ENCODE measurements at places on chromosomes 1 and 21.
A peak's percentile ranks its signal among the peaks of the same experiment; 100 is the strongest.

GRCh38 chr1:27122652-27123051 is 32.3 kb downstream of the SLC9A1 start:
- DNase-seq, result no peak

GRCh38 chr1:87144316-87144895 is 184.3 kb upstream of the LMO4 start:
- no peak for DNase-seq

GRCh38 chr1:207259391-207259790 is 62.1 kb upstream of the CD55 start:
- no peak for DNase-seq

DNA sequence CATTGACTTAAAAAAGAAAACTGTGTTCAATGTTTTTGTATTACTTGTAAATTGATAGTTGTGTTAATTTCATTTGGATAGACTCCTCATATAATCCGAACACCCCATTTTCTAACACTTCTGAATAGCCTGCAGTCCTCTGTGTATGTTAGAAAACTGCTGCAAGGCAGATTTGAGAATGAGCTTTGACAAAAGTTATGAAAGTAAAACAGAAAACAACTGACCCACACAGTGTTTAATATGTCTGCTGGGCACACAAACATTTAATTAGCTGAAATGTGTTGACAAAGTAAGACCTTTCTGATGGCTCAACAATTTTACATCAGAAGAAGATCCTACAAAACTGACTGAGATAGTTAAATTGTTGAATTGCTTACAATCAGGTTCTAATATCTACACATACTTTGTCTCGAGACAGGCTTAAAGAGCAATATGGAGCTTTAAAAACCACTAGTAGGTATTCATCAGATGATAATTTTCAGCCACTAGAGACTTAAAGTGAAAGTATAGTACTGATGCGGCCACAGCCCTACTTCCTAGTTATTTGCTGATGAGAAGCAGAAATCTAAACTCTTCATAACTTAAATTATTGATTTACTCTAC is 40.0 kb upstream of the PRMT6 start:
- no peak for DNase-seq

DNA sequence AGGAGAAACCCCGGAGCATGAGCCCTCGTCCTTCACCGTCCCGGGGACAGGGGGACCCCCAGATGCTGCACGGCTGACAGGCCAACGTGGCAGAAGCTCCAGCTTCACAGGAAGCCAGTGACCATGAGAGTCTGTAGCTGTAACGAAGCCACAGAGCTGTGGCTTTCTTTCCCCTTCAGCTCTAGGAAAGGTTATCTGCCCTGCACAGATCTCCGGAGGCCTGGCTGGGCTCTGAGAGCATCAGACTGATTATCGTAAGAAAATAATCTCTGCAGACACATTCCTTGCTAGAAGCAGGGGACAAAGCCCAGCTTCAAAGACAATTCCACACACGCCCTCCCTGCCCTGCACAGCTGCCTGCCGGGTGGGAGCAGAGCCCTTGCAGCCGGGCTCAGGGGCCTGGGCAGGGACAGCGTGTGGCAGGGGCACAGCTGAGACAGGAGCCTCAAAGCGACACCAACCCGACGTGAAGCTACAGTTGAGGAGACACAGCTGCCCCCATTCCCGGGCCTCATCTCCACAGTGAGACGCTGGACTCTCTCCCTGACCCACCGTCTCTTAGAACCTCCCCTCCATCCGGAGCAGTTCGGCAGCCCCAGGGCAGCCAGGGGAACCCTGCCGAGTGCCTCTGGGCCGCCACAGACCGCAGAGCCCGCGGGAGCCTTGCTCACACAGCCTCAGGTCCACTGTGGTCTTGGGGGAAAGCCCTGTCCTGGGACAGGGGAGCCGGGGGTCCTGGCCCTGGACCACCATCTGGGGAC is 30.6 kb downstream of the POFUT2 start:
- DNase-seq, result peak; percentile 72

GRCh38 chr21:37281579-37281978 is 14.4 kb upstream of the VPS26C start:
- DNase-seq, result no peak

- DNase-seq, result no peak
Measured at GRCh38 chr1:43421976-43422750, 31.6 kb downstream of the HYI start.

GRCh38 chr21:43591571-43591970 is 67.7 kb downstream of the HSF2BP start:
- DNase-seq, result no peak

- no peak for DNase-seq
Measured at GRCh38 chr1:159068886-159069285, 7.7 kb downstream of the AIM2 start.

GRCh38 chr1:217191441-217191840 is 439.4 kb downstream of the GPATCH2 start:
- no peak for DNase-seq

GRCh38 chr1:64038965-64039364 is 164.5 kb upstream of the UBE2U start:
- peak; percentile 62 for DNase-seq

Data from esophagus muscularis mucosa (tissue), 4 donors.